Fibroblast of villous mesenchyme (primary cell): ENCODE measurements at places on chromosomes 7 and 10.
A peak's percentile ranks its signal among the peaks of the same experiment; 100 is the strongest.

GRCh38 chr10:117374506-117375359, 507 bp downstream of the PDZD8 start:
- peak; percentile 52 for DNase-seq

DNA sequence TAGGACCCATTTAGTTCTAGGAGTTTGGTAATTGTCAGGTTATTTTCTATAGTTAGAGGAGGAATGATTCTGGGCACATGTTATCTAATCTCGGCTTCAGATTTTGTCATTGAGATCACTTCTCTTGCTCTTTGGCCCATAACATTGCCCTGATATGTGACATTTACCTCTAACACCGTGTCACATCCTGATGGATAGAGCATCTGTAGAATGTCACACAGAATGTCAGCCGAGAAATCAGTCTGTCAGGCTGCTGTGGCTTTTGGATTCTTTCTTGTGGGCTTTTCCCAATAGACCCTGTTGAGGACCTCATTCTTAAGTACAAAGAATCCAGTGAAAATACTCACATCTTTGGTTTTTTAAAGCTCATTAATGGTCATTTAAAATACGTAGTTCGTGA, 142.4 kb downstream of the LRRC4 start:
- DNase-seq, result no peak

DNA sequence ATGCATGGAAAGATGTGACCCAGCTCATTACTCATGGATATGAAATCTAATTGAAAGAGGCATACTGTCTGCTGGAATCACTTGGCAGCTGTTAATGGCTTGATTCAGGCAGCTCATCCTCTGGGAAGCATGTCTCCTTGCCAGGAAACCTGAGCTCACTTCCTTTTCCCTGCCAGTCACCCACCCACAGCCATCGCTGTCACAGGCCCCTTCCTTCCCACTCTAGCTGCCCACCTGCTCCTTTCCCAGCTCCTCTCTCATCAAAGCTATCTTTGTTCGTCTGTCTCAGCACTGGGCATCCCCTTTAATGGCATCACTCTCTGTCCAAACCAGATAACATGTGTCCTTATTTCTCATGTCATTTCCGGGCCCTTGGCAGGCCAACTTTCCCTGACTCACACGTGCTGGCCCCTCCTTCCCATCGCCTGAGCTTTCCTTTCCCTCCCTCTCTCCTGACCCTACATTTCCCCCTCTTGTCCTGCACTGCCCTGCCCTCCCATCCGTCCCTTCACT, 721.9 kb downstream of the TNS3 start:
- no peak for DNase-seq

GRCh38 chr10:3828404-3829155, 43.6 kb upstream of the KLF6 start:
- DNase-seq, result peak; percentile 87

GRCh38 chr7:46229409-46229808, 308.3 kb upstream of the IGFBP3 start:
- peak; percentile 67 for DNase-seq

DNA sequence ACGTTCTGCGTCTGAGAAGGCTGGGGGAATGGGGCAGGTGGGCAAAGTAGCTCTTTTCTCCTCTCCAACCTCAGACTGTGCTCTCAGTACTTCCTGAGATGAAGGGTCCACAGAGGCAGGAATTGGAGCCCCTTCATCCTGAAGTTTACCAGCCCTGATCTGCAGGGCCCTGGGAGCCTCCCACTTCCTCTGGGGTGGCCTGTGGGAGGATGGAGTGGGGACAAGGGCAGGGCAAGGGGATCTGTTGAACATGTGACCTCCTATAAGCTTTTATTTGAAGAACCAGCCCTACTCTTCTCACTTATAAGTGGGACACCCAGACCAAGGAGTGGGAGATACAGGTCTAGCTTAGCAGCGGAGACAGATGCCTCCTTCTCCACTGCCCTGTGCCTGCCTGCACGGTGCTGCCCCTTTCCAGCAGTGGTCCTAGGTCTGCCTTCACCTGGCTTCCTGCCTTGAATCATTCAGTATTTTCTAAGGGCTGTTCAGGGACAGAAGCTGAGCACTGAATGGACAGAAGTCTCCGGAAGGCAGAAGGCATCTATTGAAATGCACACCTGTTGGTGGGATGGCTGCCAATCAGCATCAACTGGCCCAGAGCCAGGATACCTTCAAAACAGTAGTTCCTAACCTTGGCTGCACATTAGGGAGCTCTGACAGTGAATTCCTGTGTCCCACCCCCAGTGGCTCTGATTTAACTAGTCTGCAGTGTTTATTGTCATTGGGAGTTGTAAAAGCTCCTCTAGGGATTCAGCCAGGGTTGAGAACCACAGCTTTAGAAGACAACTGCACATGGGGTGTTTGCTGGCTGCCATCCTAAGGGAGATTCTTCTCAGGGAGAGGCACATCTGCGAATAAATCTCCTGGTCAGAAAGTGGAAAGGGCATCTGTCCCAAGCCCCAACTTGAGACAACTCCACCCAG, 2.7 kb upstream of the ARHGAP22 start:
- no peak for DNase-seq

- DNase-seq, result no peak
Observed at GRCh38 chr7:49630513-49630912, 142.9 kb upstream of the VWC2 start.

- no peak for DNase-seq
Observed at GRCh38 chr7:70480927-70481569, 650.9 kb upstream of the GALNT17 start.

DNA sequence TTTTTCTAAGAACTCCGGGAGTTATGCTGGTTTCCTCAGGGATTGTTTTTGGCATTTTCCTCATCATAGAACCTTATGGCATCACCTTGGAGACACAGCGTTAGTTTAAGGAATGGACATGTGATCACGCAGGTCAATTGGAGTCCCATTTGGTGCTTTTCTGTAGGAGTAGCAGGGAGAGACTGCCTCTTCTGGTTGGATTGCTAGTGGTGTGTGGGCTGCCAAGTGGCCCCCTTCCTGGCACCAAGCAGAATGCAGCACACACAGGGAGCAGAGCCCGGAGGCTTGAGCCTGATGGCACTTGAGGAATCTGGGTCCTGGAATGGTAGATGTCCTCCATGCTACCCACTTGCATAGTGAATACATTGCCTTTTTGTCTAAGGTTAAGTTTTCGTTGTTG, 57.9 kb downstream of the SDK1 start:
- no peak for DNase-seq

- DNase-seq, result no peak
Observed at GRCh38 chr10:48285710-48286109, 11.2 kb upstream of the FRMPD2 start.

DNA sequence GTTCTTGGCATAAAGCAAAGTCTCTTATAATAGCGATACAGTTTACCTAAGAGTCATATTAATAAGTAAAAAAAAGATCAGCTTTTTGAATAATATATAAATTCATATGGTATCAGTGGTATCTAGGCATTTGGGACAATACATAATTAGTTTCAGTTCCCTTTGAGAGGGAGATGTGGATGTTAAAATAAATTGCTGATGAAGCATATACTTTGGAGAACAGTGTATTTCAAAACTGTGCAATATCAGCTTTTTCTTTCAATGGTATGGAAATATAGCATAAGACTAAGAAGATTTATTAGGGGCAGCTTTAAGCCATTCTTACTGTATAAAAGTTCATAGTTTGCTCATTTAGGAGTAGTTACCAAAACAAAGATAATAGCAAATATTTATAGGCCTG, 35.5 kb downstream of the MDFIC start:
- DNase-seq, result no peak

DNA sequence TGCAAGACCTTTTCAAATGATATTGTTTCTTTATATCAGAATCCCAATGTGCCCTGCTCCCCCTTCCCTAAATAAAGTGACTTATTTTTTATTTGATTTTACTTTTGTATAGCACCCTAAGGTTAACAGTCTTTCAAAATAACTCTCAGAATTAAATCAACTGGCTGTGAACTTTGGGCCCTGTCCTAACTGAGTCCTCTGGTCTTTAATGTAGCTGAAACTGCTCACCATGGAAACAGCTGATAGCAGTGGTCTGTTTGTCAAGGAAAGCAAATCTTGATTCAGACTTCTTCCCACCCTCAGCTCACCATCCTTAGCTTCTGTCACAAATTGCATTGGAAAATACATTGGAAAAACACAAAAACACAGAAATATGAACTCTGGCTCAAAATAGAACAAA, 105.2 kb upstream of the PRPS1L1 start:
- DNase-seq, result no peak

GRCh38 chr10:125201108-125201524, 40.8 kb upstream of the CTBP2 start:
- DNase-seq, result peak; percentile 23

DNA sequence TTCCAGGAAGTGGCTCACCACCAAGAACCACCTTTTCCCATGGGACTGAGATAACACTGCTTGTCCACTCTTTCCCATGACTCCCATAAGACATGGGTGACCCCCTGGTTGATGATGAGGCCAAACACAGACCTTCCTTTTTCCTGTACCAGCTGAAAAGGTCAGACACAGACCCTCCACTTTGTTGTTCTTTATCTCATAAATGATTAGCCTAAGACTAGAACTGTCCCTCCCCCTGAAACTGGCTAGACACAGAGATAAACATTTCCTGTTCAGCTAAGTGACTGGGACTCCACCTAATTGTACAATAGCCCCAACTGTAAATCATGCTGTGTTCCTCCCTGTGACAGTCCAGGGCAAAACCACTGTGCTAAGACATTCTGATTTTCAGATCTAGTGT, 8.2 kb upstream of the NRG3 start:
- no peak for DNase-seq

- no peak for DNase-seq
Observed at GRCh38 chr10:43077421-43078171, 727 bp downstream of the RET start.

GRCh38 chr10:121411004-121411403, 187.2 kb downstream of the FGFR2 start:
- DNase-seq, result no peak

DNA sequence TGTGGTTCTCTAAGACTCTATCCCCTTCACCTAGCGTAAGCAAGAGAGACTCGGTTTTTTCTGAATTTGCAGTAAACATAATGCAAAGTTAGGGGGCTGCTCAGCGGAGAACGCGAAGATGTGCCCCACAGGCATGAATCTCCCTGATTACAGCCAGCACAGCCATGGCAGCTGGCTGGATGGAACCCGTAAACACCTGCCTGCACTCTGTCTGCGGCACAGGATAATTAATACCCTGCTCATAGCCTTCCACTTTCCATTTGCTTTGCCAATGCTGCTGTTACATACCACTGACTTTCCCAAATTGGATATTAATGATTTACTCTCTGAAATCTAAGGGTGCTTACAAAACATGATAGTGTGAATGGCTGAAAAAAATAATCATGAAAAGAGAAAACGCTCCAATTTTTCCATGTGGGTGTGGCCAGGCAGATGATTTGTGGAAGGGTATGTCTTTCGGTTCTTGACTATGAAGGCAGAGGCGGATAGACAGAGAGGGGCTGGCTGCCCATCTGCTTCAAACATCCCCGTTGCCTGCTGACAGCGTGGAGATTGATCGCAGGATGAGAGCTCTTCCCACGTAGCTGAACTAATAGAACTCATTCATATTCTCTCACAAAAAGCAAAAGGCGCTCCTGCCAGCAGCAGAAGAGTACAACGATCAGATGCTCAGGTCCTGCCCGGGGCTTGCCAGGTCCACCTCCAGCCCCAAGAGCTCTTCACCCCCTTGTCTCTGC, 193.2 kb upstream of the GHITM start:
- DNase-seq, result no peak

DNA sequence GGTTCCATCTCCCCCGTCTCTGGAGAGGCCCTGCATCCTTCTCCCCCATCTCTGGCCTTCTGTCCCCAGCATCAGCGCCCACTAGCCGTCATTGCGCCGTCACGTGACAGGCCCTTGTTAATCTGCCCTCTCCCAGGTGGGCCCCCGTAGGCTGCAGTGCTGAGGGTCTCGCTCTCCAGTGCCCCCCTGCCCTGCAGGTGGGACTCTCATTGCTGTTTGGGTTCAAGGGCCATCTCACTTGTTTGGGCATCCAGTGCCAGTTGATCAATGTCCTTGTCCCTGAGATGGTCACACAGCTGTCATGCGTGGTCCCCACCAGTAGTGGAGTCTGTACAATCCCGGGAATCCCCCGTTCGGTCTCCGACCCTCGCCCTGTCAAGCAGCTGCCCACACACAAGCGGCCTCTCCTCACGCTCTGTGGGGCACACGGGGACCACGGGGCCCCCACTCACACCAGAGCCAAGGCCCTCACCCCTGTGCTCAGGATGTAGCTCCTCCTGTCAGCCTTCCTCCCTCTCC, 114.0 kb downstream of the INPP5A start:
- DNase-seq, result no peak
